Ureter (tissue), 1 donor: ENCODE measurements at places on chromosomes 5 and 9. TPM values are rescaled to one million over a fixed set of nuclear protein-coding genes. Genes with fewer than 3 reads are reported as not detected.

Gene GADD45G
- 6.2 TPM for total RNA-seq

Gene KIF4B
- total RNA-seq, result not detected

GRCh38 chr5:40669606-40670390 is 9.9 kb upstream of the PTGER4 start:
- no peak for DNase-seq

GRCh38 chr9:88307136-88307535 is 81.1 kb upstream of the SPIN1 start:
- DNase-seq, result no peak

GRCh38 chr9:86512929-86513328 is 158.7 kb upstream of the TUT7 start:
- DNase-seq, result no peak

DNA sequence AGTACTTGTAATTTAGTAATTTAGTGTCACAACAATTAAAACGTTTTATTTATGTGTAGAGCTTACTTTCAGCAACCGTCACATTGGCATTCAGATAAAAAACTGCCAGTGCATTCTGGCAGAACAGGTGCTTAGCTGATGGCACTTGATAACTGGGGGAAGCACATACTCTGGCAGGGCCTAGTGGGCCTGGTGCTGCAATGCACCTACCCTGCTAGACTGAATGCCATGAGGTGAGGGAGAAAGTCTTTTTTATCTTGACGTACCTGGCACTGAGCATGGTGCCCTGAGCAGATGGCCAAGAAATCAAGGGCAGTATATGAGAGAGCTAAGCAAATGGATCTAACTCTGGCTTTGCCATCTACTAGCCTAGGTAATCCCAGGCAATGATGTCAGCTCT is 280.6 kb upstream of the EFNA5 start:
- no peak for DNase-seq
